ENCODE measurements at places on chromosomes 1 and 21.

DNA sequence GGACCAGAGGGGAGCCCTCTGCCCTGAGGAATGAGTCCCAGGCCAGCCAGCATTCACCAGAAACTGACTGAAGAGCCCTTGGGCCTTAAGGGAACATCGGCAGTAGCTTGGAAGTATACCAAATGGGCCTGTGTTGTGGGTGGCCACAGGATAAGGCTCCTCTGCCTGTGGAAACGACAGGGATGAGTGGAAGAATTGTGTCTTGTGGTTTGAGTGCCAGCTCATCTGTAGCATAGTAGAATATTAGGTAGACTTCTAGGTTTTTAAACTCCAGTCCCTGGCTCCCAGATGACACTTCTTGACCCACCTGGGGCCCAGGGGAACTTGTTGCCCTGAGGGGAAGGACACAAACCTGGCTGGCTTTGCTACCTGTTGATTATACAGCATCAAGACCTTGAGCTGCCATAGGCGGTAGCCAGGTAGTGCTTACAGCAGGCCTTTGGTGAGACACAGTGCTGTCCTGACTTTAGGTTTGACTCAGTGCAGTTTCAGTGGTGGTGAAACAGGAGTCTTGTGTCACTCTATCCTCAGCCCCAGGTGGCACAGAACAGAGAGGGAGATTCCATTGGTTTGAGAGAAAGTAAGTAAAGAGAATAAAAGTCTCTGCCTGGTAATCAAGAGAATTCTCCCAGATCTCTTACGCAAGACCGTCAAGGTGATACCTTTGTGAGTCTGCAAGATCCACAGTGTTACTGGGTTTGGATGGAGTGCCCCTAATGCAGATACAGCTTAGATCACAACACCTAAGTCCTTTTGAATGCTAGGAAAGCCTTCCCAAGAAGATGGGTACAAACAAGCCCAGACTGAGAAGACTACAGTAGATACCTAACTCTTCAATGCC, 50.2 kb downstream of the RABGAP1L start:
- no peak for DNase-seq

DNA sequence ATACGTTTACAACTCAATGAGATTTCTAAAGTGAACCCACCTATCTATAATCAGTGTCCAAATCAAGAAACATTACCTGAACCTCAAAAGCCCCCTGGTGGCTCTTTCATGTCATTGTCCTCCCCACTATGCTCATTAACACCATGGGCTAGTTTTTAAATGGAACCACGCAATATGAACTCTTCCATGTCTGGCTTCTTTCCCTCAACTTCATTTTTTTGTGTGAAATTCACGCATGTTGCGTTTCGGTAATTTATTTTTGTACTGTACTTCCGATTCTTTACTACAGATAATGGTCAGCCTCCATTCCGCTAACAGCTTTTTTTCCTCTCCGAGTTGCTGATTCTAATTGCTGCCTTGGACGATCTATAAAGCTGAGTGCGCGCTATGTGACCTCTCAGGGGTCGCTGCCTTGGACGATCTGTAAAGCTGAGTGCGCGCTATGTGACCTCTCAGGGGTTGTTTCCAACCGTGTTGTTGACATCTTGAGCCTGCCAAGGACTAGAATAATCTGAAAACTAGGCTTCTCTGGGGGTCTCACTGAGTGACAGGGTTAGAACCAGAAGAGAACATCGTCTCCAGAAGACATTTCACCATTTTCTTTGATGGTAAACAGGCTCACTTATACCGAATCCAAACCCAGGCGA, 1.1 kb upstream of the CACYBP start:
- peak; percentile 55 for DNase-seq

DNA sequence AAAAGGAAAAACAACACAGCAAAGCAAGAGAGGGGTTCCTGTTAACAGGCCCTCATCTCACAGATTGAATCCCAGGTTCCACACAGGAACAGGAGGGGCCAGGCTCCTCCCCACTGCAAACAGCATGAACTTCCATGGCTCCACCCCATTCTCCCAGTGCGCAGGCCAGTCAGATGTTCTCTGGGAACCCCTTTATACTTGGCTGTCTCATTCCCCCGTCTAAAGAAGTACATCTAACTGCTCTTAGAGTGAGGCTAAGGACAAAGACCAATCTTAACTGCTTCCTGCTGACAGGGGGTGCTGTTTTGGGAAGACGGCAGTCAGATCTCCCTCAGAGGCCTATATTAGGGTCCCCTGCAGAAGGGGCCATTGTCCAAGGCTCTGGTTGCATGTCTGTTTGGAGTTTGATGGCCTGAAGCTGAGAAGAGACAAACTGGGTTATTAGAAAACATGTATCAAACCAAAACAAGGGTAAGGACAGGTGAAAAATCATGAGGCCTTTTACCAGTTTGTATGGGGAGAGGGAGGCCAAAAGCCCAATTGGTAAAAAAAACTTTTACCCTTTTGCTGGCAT, 10.5 kb upstream of the NASP start:
- DNase-seq = no peak

- DNase-seq = no peak
These were observed 7.8 kb downstream of the S100A2 start for GRCh38 chr1:153557877-153558276.

GRCh38 chr1:113233441-113233840, 156.9 kb upstream of the MAGI3 start:
- DNase-seq = no peak

GRCh38 chr1:248906753-248907661, 972 bp downstream of the PGBD2 start:
- no peak for DNase-seq

GRCh38 chr1:240618946-240619345, 7.0 kb upstream of the GREM2 start:
- DNase-seq = no peak

GRCh38 chr1:220448217-220448616, 79.7 kb upstream of the MARK1 start:
- DNase-seq = no peak

- no peak for DNase-seq
These were observed 91.6 kb downstream of the SCCPDH start for GRCh38 chr1:246815693-246816270.

DNA sequence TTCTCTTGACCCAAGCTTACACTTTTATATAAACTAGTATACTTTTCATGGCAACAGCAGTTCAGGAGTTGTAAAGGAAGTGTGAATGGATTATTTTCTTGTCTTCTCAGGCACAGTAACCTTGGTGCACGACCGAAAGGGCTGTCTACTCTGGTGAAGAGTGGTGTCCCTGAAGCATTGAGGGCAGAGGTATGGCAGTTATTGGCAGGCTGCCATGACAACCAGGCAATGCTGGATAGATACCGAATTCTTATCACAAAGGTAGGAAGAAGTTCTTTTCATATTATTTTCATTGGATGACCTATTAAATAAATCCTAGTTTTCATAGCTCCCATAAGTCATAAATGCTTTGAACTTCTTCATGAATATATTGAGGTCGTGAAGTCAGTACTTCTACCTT, 53.9 kb upstream of the GPR52 start:
- no peak for DNase-seq

DNA sequence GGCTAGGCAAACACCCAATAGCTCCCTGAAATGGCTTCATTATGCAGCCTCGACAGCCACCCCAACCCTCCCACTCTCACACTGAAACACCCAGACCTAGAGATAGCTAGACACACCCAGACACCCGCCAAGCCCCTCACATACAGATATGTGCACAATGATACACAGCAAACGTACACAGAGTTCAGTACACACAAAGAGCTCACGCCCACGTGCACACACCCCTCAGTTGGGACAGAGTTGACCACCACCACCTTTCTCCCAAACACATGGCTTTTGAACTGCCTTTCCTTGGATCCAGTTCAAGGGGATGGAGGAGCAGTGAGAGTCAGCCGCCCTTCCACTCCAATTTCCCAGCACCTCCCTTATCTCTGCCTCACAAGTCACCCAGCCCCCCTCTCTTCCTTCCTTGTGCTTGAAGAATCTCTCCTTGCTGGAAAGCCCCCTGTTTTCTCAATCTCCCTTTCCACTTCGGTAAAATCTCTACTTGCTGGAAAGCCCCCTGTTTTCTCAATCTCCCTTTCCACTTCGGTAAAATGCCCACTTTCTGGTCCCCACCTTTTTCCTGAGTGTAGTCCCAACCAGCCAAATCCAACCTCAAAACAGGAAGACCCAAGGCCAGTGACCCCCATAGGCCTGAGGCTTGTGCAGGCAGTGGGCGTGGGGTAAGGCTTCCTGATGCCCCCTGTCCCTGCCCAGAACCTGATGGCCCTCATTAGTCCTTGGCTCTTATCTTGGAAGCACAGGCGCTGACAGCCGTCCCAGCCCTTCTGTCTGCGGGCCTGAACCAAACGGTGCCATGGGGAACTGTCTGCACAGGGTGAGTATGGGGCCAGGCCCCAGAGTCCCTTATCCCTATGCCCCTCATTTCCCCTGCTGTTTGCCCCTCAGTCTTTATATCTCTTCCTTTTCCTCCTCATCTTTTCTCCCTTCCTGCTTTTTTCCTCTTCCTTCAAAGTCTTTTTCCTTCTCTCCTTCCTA, at the start of gene ACKR1:
Gene ACKR1, plus strand, starts transcription at position 715 of the 981 bp plus-strand sequence. Its CDS starts 85 bp downstream, at position 800.
- DNase-seq = no peak

- DNase-seq = no peak
These were observed 392 bp downstream of the MRPL55 start for GRCh38 chr1:228108742-228109072.

DNA sequence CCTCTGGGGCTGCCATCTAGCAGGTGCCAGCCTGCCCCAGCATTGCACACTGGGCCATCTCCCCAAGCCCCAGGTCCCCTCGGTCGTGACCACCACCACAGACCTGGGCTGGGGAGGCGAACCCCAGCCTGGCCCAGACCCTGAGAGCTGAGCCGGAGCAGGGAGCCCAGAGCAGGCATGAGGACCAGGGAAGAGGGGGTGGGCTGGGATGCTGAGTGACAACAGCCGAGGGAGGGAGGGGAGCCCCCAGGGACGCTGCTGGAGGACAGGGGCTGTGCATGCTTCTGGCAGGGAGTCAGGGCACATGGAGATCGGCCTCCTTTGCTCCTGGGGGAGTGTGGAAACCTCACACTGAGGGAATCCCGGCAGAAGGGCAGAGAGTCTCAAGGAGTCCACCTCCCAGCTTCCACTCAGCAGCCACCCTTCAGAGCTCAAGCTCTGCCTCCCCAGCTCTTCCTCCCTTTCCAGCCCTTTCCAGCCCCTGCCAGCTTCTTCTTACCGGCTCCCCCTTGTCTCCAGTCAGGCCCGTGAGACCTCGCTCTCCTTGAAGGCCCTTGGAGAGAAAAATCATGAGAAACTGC, 23.7 kb upstream of the PEF1 start:
- no peak for DNase-seq

DNA sequence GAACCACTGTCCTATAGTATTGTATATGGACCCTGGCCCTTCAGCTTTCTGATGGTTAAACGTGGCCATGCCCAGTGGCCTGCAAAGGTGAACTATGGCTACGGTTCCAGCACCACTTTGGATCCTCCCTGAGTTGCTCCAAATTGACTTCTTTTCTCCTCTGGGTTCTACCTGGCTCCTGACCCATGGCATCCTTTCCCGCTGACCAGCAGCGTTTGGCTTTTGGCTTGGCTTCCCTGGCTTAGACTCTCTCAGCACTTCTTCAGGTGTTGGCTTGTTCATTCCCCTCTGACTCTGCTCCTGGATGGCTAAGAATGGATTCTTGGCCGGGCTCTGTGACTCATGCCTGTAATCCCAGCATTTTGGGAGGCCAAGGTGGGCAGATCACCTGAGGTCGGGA, 152.9 kb downstream of the CNIH3 start:
- no peak for DNase-seq

Measured in NCI-H2171 (cell line).